Suppressor macrophage treated with lipopolysaccharide for 1 hour (primary cell): ENCODE measurements at places on chromosomes 13 and 19.

DNA sequence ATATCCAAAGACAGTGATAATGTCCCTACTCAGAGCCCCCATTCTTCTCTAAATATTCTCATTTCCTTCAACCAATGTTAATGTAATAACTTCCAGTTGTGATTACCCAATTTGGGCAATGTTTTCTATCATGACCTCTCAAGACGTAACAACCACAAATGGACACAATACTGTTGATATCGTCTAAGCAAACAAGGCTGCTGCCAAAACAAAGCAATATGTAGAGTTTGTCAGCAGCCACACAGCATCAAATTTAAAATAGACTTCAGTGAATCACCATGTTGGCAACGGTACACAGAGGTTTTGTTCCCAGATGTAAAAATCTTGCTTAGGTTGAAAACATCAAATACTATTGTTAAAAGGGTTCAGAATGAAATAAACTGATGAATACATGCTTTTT, 205.1 kb downstream of the DACH1 start:
- no peak for DNase-seq

- no peak for DNase-seq
Observed at GRCh38 chr19:18536475-18536874, 6.9 kb downstream of the FKBP8 start.

- peak; percentile 65 for DNase-seq
Observed at GRCh38 chr19:39212375-39212742, 8.3 kb upstream of the SYCN start.

GRCh38 chr19:55116232-55116858, 1.1 kb downstream of the PPP1R12C start:
- DNase-seq, result peak; percentile 81

DNA sequence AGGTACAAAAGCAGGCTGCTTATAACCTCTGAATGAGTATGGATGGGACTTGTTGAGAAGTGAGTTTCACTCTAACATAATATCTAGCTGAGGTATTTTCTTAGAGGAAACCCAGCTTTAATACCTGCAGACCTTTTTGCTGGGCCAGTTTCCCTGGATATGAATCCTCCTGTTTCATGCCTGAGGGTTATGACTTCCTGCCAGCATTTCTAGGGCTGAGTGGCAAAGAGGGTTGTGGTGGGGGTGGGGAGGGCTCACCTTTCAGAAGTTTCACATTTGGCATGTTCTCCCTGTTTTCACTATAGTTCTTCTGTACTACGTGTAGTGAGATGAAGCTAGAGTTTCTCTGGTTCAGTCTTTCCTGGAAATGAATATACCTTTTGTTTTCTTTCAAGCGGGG, 73.7 kb downstream of the LACC1 start:
- no peak for DNase-seq

DNA sequence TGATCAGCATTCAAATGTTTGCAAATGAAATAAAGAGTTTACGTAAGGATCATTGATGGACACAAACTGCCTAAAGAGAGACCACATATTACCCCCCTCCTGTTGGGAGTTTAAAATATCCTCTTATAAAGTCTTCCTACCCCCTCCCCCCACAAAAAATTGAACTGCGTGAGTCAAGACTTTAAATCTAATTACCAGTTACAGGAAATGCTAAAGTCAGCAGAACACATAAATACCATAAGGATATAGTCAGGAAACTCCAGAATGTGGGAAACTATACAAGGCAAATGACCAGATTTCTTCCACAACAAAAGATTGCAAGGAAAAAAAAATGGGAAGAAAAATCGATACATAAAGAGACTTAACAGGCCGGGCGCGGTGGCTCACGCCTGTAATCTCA, 44.4 kb upstream of the FARP1 start:
- no peak for DNase-seq

DNA sequence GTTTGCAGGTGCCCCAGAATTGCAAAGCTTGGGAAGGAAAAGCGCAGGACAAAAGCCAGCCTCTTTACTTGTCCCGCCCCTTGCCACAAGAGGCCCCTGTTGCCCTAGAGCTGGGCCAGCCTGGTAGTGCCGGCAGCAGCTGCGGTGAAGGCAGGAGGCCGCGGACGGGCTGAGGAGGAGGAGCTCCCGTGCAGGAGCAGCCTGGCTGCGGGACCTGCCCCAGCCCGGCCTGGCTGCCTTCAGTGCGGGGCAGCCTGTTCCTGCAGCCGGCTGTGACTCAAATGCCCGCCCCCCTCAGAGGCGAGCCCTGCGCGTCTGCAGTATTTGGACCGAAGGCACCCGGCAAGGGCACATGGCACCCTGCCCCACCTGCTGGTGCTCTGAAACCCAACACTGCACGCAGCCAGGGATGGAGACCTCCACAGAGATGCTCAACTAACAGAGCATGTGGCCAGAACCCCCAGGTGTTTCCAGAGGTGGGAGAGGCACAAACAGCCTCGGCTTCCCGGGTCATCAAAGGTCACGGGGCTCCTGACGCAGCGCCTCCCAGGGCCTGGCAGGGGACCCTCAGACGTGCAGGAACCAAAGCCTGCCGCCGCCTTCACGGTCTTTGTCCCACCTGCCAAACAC, 29.7 kb downstream of the NAXD start:
- DNase-seq, result peak; percentile 64

DNA sequence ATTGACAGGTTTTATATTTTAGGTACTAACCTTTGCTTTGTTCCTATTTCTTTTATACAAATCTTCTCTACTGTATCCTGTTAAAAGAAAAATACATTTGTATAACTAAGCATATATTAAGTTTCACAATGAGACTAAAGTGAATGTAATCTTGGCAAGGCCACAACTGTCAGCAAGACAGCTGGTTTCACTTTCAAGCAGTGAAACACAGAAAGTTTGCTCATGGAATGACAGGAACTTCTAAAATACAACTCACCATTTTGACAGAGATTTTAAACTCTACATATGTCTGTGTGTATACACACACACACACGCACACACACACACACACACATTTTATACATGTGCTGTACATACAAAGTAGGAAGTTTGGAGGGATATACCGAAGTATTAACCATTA, 53.3 kb downstream of the PARP4 start:
- DNase-seq, result peak; percentile 7

DNA sequence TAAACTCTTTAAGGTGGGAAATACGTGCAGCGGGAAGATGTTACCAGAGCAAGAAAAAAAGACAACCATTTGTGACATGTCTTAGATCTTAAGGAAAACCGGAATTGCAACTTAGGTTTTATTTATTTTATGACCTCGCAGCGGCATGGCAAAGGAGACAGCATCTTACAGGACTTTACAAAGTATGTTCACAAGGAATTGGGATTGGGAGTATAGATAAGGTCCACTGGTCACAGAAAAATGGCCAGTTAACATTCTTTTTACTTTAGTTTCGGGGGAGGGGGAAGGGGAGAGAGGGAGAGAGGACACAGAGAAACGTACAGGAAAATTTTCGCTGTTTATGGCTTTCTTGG, 104.5 kb upstream of the DIAPH3 start:
- no peak for DNase-seq

DNA sequence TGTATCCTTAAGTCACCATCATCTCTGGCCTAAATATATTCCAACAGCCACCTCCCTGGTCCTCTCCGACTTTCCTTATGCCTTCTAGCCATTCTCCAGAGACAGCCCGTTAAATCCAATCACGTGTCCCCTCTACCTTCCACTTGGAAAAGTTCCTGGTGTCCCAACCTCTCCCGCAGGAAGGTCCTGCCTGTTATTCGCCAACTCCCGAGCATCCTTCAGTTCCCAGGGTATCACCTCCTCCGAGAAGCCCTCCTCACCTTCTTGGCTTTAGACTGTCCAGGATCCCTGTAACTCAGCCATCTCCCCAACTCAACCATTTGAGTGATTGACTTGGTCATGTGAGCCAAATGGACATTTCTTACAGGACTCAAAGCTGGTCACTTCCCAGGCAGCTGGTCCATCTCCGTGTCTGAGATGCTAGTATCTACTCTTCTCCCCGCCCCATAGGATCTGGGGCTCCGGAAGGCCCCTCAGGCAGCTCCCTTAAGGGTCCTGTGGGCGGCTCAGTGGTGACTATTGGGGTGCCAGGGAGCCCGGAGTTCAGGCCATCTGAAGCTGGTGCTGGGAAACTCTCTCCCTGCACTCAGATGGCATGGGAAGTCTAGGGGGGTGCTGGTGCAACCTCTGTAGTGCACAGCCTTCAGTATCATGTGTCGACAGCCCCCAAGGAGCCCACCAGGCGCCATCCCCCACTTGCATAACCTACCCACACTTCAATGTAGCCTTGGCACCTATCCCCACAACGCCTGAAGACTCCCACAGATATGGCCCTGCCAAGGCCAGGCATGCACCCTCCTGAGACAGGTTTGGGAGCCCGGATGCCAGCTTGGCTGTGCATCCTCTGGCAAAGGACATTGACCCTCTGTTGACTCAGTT, 27.9 kb upstream of the NANOS3 start:
- no peak for DNase-seq

GRCh38 chr13:63198071-63198470, 1782.4 kb upstream of the PCDH20 start:
- no peak for DNase-seq

GRCh38 chr13:43939086-43939485, 59.4 kb downstream of the LACC1 start:
- no peak for DNase-seq

- no peak for DNase-seq
Observed at GRCh38 chr13:101018720-101019119, 344.1 kb upstream of the TMTC4 start.

- no peak for DNase-seq
Observed at GRCh38 chr19:30710721-30711120, 338.5 kb downstream of the ZNF536 start.

- no peak for DNase-seq
Observed at GRCh38 chr13:99326012-99326411, 18.8 kb upstream of the GPR183 start.

- no peak for DNase-seq
Observed at GRCh38 chr19:1143828-1144399, 30.2 kb downstream of the SBNO2 start.

- no peak for DNase-seq
Observed at GRCh38 chr13:88086577-88086976, 415.4 kb downstream of the SLITRK5 start.

- DNase-seq, result no peak
Observed at GRCh38 chr13:113428871-113429607, 24.2 kb downstream of the ADPRHL1 start.

DNA sequence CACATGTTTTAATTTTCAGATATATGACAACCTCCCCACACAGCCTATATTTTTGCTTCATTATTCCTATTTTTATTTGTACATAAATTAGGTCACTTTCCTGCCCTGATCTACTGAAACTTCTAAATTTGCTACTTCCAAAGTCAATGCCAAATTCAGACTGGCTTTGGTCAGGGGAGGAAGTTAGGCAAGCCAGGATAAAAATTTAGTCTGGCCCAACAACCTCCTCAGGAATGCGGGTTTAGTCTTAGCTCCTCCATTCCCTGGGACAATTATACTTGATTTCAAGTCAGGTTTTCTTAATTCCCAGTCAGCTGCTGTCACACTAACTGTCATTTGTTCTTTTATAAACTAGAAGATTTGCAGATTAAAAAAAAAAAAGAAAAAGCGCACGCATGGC, 84.3 kb downstream of the TM9SF2 start:
- DNase-seq, result no peak

GRCh38 chr19:55443045-55443823, at the start of gene SHISA7:
Gene SHISA7 (minus strand): TSS chr19:55443300. CDS start chr19:55442863, 437 bp downstream.
- no peak for DNase-seq

GRCh38 chr13:98826146-98826545, 73.7 kb upstream of the SLC15A1 start:
- no peak for DNase-seq

DNA sequence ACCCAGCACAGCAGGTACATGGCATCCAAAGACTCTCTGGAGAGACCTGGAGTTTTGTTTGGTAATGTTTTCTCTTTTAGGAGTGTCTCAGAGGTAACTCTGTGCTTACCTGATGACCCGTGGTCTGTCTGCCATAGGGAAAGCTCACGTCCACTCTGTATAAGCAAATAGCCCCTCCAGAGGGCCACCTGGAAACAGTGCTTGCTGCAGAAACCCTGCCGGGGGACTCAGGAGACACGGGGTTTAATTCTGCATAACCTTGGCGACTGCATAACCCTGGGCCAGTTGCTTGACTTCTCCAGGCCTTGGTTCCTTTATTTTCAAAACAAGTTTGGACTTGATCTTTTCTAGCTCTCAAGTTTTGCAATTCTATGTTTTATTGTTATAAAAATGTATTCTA, 187.2 kb upstream of the SOX1 start:
- no peak for DNase-seq

DNA sequence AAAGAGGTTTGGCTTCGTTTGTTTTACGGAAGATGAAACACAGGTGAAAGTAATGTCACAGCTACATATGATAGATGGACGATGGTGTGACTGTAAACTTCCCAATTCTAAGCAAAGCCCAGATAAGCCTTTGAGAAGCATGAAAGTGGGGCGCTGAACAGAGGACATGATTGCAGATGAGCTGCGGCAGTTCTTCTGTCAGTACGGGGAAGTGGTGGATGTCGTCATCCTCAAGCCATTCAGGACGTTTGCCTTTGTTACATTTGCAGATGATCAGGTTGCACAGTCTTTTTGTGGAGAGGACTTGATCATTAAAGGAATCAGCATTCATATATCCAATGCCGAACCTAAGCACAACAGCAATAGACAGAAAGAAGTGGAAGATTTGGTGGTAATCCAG, 111.5 kb upstream of the DIAPH3 start:
- peak; percentile 5 for DNase-seq

GRCh38 chr19:15583346-15583745, 31.7 kb upstream of the CYP4F8 start:
- DNase-seq, result no peak

DNA sequence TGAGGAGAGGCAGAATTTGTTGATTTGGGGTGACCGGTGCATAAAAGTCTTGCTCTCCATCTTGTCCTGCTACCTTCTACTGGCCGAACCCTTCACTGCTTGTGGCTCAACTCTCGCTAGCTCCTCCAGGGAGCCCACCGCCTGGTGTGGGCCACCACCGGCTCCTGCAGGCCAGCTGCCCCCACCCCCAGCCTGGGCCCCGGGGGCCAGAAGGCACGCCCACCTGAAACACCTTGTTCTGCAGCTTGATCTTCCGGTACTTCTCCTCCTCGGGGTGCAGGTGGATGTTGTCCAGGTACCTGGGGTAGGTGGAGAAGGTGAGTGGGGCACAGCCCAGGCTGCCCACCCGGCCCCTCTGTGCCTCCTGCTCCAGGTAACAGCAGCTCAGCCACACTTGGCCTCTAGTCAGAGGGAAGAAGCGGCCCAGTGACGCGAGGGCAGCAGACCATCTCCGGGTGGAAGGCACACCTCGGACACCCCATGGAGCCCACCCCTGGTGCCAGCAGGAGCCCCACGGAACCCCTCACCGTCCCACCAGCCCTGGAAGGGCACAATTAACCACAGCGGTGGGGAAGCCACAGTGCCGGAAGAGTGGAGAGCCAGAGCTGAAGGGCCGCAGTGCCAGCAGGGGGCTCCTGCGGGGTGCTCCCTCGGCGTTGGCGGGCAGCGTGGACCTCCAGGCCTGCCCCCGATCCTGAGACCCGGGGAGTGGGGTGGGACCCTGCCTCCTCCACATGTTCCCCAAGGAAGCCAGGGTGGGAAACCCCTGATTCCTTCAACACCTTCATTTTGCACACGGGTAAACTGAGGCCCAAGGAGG, 10.1 kb downstream of the UBXN6 start:
- no peak for DNase-seq

GRCh38 chr13:110520431-110521295, 40.9 kb downstream of the RAB20 start:
- DNase-seq, result peak; percentile 99

- no peak for DNase-seq
Observed at GRCh38 chr13:113518076-113518803, 27.7 kb upstream of the DCUN1D2 start.

GRCh38 chr13:75850916-75851315, 214.8 kb downstream of the LMO7 start:
- DNase-seq, result no peak

- DNase-seq, result no peak
Observed at GRCh38 chr19:50553134-50553703, 15.0 kb downstream of the LRRC4B start.
